ENCODE measurements at places on chromosomes 4 and X. TPM values are rescaled to one million over a fixed set of nuclear protein-coding genes. Genes with fewer than 3 reads are reported as not detected.

DNA sequence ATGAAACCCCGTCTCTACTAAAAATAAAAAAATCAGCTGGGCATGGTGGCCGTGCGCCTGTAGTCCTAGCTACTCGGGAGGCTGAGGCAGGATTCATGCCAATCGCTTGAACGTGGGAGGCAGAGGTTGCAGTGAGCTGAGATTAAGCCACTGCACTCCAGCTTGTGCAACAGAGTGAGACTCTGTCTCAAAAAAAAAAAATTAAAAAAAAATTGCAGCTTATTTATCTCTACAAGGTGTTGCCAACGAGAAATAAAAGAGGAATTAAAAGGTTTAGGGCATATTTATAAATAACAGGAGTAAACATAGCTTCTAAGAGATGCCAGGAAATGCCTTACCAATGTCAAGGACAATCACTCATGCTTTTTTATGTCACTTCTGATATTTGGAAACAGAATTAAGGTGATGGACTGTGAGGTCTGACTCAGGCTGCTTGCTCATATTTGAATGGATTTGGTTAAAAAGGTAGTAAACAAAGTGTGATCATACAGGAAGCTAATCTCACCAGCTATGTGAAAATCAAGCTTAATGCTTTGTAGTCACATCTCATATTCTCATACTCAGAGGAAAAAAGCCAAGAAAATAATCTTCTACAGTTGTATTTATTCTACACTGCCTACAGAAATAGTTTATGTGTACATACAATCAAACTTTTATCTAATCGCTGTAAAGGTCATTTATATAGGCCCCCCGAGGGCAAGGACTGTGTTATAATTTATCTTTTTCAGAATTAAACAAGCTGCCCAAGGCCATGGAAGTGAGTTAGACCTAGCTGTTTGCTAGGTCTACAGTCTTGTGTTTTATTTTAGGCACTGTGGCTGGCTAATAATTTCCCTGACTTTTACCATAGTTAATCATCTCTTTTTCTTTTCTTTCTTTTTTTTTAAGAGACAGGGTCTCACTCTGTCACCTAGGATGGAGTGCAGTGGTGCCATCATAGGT, 61.1 kb upstream of the RBMX start:
- DNase-seq = no peak

- peak; percentile 81 for DNase-seq
Measured at GRCh38 chr4:40722576-40723161, 27.1 kb upstream of the NSUN7 start.

DNA sequence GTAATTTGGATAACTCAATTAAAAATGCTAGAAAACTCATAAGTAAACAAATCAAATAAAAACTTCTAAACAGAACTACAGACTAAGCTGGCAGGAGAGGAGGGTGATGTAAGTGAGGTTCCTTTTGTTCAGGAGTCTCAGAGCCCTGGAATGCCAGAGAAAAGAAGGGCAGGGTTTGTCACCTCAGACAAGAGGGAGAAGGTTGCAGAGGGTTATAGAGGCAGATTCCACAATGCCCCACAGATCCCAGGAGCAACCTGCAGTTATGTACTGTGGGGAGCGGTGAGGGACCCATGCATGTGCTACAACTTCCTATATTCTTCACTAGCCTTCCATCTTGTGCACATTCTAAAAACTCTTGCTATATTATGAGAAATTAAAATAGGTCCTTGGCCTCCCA, 129.7 kb downstream of the CFAP299 start:
- DNase-seq = no peak

- DNase-seq = peak; percentile 72
Measured at GRCh38 chrX:47200385-47201150, 6.9 kb downstream of the UBA1 start.

DNA sequence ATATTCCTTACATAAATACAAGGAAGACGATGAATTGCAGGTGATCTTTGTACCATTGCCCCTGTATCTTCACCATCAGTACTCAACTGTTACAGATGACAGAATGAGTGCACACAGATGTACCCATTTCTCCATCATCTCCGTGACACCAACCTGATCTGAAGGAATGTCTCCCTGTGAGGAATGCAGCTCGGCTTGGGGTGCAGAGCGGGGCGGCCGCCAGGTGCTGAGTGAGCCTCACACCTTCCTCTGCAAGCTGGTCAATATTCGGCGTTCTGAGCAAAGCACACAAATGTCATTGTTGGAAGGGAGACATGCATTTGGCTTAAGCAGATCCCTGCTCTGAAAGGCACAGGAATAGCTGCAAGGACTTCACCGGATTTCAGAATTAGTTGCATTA, 7.4 kb downstream of the ARSD start:
- DNase-seq = no peak

GRCh38 chr4:15188605-15189539, 186.6 kb downstream of the CPEB2 start:
- no peak for DNase-seq

DNA sequence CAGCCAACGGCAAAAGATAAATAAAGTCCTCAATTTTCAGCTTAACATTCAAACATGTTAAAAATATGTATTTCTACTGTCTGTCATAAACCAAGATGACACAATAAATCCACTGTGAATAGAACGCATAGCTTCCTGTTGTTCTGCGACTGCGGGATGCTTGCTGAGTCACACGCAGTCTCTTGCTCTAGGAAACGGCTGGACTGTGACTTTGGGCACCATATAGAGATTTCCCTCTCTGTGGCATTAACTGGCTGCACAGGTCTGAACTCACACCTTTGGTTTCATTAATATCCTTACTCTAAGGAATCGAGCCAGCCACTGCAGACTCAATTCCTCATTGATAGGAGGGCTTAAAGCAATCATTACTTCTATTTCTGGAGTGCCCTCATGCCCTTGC, 8.4 kb downstream of the BEND4 start:
- no peak for DNase-seq

GRCh38 chr4:4858527-4859324, 739 bp upstream of the MSX1 start:
- no peak for DNase-seq

- DNase-seq = peak; percentile 82
Measured at GRCh38 chr4:138104284-138104680, 137.9 kb downstream of the SLC7A11 start.

GRCh38 chrX:39137363-39137954, 336.2 kb downstream of the MID1IP1 start:
- no peak for DNase-seq

The PRDM8 gene
- total RNA-seq = 4.7 TPM

The TMPRSS11A gene
- total RNA-seq = not detected

The HERC6 gene
- 1.3 TPM for total RNA-seq

The TMEM271 gene
- total RNA-seq = 0.04 TPM

The MAGEB1 gene
- not detected for total RNA-seq
